Activated CD8-positive, alpha-beta memory T cell treated with anti-CD3 and anti-CD28 coated beads, Interleukin-2, amount 50 U/mL, for 48 hours (primary cell): ENCODE measurements at places on chromosomes 4 and X.

DNA sequence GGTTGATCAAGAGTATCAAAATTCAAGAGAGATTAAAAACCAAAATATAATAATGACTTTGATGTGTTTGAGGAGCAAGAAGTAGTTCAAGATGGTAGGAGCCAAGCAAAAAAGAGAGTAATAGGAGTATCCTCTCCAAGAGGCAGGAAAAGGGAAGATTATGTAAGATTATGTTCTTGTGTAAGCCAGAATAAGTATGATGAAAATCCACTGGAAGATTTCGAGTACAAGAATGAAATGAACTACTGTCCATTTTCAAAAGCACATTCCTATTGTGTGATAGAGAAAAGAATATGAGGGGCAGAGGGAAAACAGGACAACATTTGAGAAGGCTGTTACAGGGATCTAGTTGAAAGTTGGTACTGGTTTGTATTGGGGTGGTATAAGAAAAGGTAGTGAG, 659.6 kb upstream of the INTU start:
- no peak for DNase-seq

GRCh38 chrX:43813898-43814297, 68.4 kb downstream of the MAOB start:
- no peak for DNase-seq

DNA sequence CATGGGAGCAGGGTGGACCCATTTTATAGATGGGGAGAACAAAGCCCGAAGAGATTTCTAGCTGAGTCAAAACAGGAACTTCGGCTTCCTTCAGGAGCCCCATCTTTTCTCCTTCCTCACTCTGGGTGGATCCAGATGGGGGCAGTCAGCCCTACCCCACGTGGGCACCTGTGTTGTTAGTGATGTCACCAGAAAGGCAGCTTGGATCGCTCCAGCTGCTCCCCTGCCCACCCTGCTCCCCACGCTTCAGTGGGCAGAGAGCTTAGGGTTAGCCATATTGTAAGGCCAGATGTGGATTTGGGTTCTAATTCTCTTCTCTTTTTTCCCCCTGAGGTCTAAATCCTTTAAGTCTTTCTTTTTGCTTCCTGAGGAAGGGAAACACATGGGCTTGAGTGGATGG, 132.3 kb upstream of the PJA1 start:
- no peak for DNase-seq

GRCh38 chr4:29927895-29928294, 792.3 kb upstream of the PCDH7 start:
- no peak for DNase-seq

GRCh38 chr4:74479009-74479408, 34.1 kb downstream of the AREG start:
- DNase-seq: no peak

- DNase-seq: peak; percentile 56
Measured at GRCh38 chrX:24294619-24295018, 19.2 kb downstream of the SUPT20HL2 start.

DNA sequence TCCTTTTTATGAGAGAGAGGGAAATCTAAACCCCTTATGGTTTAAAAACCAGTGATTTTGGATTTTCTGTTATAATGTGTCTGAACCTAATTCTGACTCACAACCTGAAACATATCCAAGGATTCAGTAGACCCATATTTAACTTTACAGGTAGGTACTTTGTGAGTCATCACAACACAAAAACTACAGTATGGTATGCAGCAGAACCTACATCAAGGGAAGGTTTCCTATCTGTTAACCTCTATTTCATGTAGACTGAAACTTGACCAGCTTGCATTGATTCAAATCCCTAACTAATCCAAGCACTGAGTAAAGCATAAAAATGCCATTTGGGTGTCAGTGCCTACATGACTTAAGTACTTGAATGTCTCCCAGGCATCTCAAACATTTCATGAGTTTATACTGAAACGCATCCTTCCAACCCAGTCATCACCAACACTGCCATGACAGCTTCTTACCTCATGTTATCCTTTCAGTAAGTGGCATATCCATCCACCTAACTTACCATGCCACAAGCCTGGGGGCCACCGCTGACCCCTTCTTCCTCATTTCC, 4.3 kb upstream of the ARHGAP10 start:
- no peak for DNase-seq

DNA sequence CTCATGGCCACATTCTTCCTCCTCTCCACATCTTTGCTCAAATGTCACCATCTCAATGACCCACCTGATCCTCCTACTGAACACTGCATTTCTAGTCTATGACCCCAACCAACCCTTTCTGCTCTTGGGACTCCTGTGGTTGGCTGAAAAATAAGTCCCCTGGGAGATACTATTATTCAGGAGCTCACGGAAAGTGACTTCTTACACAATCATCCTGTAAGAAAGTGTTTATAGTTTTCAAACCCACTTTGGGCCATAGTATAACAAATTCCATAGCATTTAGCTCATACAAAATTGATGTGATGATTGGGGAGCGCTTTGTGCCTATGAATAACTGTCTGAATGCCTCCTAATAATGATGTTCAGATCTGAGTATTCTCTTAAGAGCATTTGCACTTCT, 161.4 kb upstream of the HS3ST1 start:
- DNase-seq: no peak

GRCh38 chr4:162038112-162038511, 125.7 kb downstream of the FSTL5 start:
- no peak for DNase-seq

GRCh38 chr4:102881343-102881742, 12.6 kb downstream of the CISD2 start:
- no peak for DNase-seq
